ENCODE measurements at places on chromosomes 2 and 18.

- H3K36me3 ChIP-seq = no peaks in the 10 kb centered on the region
- H3K4me3 ChIP-seq = no peak overlapping the region
- H3K27ac ChIP-seq = no peak overlapping the region
- DNase-seq = no peak
- no peaks in the 10 kb centered on the region for H3K4me1 ChIP-seq
Measured at GRCh38 chr2:166170356-166170755, 42.5 kb upstream of the SCN1A start.

DNA sequence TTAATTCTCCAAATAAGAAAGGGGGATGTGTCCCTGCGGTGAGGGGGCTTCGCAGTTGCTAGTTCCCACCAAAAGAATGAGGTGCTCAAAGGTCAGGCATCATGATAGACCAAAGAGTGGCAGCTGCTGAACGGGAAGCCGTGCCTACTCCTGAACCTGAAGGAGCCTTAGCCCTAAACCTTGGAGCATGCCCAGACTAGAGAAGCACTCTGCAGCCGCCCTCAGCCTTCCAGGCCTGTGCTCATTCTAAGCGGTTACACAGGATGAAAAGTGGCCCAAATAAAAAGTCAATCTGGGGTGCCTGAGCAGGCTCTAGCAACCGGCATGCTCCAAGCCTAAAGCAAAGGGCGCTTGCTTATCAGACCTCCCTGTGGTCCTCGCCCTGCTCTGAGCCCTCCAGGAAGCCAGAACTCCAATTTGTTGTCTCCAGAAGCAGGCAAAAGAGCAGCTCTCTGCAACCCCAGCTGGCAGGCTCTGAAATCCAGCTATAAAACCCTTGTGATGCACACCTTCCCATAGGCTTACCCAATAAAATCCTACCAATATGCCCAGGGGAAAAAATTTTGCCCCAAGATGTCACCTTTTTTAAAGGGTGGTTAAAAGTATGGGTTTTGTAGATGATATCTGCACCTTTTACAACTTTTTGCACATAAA, 17.5 kb downstream of the UXS1 start:
- DNase-seq = no peak
- no peak overlapping the region for H3K27ac ChIP-seq
- H3K27me3 ChIP-seq = no peaks in the 10 kb centered on the region
- no peak overlapping the region for H3K4me3 ChIP-seq

- H3K4me3 ChIP-seq = no peak overlapping the region
- H3K4me1 ChIP-seq = no peaks in the 10 kb centered on the region
- no peaks in the 10 kb centered on the region for H3K36me3 ChIP-seq
- no peak overlapping the region for H3K27ac ChIP-seq
- no peak for DNase-seq
Measured at GRCh38 chr2:235029054-235029453, 77.2 kb downstream of the SH3BP4 start.

DNA sequence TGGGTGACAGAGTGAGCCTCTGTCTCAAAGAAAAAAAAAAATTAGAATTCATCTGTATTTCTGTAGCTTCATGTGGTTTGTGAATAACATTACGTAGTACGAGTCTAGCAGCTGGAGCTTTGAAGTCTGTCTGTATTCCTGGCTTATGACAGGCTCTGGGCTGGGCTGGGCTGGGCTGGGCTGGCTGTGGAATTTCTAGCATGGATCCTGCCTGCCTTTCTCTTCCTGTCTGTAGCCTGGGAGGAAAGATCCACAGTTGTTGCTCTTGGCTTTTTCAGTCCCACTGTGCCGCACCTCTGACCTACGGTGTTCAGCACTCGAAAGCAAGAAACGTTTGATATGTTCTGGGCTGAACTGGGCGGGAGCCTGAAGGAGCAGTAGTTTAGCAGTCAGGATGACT, 55.4 kb downstream of the BOLA3 start:
- H3K27ac ChIP-seq = no peak overlapping the region
- H3K4me1 ChIP-seq = peaks cover 24% of the 10 kb centered on the region
- DNase-seq = no peak
- H3K4me3 ChIP-seq = no peak overlapping the region

GRCh38 chr2:35343135-35343534, 1012.4 kb upstream of the CRIM1 start:
- no peak overlapping the region for H3K27ac ChIP-seq
- no peak overlapping the region for H3K4me3 ChIP-seq
- DNase-seq = no peak
- no peaks in the 10 kb centered on the region for H3K36me3 ChIP-seq

GRCh38 chr2:127088706-127089105, 18.2 kb downstream of the BIN1 start:
- H3K4me1 ChIP-seq = peaks cover 59% of the 10 kb centered on the region
- H3K27me3 ChIP-seq = peaks cover 15% of the 10 kb centered on the region
- H3K27ac ChIP-seq = no peak overlapping the region
- no peaks in the 10 kb centered on the region for H3K36me3 ChIP-seq
- H3K4me3 ChIP-seq = no peak overlapping the region

- no peak overlapping the region for H3K4me3 ChIP-seq
- H3K27me3 ChIP-seq = no peaks in the 10 kb centered on the region
- no peaks in the 10 kb centered on the region for H3K4me1 ChIP-seq
- H3K27ac ChIP-seq = no peak overlapping the region
Measured at GRCh38 chr2:23286758-23287704, 97.9 kb upstream of the KLHL29 start.

- DNase-seq = no peak
- peaks cover 1% of the 10 kb centered on the region for H3K27me3 ChIP-seq
- no peak overlapping the region for H3K4me3 ChIP-seq
Measured at GRCh38 chr2:240930631-240931318, 24.6 kb downstream of the CROCC2 start.

DNA sequence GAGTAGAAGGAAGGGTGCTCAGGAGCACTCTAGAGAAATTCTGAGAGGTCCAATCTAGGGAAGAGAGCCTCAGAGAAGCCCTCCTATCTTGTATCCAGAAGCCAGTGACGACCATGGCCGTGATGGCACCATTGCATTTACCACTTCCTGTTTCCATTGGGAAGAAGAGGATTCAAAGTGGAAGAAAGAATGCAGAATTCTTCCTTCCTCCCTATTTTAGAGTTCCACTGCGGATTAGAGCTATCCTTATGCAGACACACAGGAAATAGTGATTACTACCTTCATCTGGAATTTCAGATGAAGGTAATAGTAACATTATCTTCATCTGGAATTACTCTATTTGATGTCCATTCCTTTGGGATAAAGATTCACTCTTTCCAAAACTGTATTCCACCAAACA, 45.6 kb upstream of the PCBP1 start:
- H3K4me3 ChIP-seq = no peak overlapping the region
- peaks cover 6% of the 10 kb centered on the region for H3K27me3 ChIP-seq
- H3K27ac ChIP-seq = peak overlapping the region; percentile 73
- peaks cover 8% of the 10 kb centered on the region for H3K36me3 ChIP-seq
- peaks cover 93% of the 10 kb centered on the region for H3K4me1 ChIP-seq

DNA sequence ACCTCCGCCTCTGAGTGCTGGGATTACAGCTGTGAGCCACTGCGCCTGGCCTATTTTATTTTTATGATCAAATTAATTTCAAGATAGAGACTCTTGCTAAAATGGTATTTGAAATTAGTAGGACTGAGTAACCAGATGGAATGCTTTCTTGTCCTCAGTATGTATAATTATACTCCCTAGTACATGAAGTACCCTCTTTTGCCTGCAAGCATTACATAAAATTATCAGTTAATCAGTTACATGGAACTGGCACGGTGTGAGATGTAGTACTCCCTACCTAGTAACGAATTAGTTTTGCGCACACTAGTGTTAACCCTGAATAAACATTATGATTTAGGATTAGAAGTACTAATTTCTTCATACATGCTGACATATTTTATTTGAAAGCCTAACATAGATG, 41.6 kb downstream of the RBBP8 start:
- DNase-seq = no peak
- H3K36me3 ChIP-seq = peaks cover 5% of the 10 kb centered on the region
- no peaks in the 10 kb centered on the region for H3K27me3 ChIP-seq

DNA sequence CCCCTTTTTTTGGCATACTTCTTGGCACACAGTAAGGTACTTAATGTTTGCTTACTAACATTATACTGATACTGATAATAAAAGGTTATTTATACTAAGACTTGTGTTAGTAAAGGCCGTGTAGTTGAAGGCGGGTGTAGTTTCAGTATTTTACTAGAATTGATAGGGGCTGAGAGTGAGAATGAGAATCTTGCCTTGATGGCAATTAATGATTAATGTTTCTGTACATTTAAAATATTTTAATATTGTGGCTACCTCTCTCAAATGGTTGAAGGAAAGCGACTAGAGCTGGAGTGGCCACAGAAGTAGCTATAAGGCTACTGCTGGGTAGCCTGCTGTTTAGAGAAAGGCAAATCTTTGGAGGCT, 29.3 kb downstream of the PELI1 start:
- no peaks in the 10 kb centered on the region for H3K36me3 ChIP-seq
- no peak overlapping the region for H3K27ac ChIP-seq
- no peak overlapping the region for H3K4me3 ChIP-seq
- peaks cover 37% of the 10 kb centered on the region for H3K4me1 ChIP-seq
- no peaks in the 10 kb centered on the region for H3K27me3 ChIP-seq
- DNase-seq = no peak

DNA sequence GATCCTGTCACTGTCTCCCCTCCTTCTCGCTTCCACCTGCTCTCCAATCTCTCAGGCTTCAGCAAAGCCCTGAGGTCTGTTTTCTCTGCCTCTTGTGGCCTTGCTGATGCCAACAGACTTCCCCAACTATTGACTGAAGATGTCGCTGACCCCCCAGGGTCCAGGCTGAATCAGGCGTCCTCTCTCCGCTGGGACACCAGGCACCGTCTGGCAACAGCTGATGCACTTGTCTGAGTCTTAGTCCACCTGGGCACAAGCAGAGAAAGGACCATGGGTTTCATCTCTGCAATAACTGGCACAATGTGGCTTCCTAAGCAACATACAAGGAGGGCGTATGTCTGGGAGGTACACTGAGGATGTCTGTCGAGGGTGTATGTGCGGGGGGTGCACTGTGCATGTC, 248.7 kb upstream of the MYT1L start:
- H3K4me3 ChIP-seq = no peak overlapping the region
- no peak overlapping the region for H3K27ac ChIP-seq
- no peak for DNase-seq
- no peaks in the 10 kb centered on the region for H3K36me3 ChIP-seq

DNA sequence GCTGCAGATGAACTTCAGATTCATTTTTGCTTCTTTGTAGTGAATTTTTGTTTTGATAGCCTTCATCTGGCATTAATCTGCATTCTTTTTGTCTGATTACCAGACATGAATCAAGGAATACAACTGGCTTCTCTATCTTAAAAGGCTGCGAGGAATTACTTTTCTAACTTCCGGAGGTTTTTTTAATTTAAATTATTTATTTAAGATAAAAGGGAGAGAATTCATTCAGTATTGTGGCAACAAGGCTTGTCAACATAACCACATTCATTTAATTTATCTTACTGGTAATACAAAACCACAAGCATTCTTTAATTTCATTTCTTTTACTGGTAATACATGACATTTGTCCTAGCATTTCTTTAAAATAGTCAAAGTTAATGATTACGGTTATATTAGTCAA, 36.0 kb downstream of the CSRNP3 start:
- H3K4me1 ChIP-seq = no peaks in the 10 kb centered on the region
- no peak overlapping the region for H3K27ac ChIP-seq
- no peak overlapping the region for H3K4me3 ChIP-seq
- H3K36me3 ChIP-seq = no peaks in the 10 kb centered on the region

DNA sequence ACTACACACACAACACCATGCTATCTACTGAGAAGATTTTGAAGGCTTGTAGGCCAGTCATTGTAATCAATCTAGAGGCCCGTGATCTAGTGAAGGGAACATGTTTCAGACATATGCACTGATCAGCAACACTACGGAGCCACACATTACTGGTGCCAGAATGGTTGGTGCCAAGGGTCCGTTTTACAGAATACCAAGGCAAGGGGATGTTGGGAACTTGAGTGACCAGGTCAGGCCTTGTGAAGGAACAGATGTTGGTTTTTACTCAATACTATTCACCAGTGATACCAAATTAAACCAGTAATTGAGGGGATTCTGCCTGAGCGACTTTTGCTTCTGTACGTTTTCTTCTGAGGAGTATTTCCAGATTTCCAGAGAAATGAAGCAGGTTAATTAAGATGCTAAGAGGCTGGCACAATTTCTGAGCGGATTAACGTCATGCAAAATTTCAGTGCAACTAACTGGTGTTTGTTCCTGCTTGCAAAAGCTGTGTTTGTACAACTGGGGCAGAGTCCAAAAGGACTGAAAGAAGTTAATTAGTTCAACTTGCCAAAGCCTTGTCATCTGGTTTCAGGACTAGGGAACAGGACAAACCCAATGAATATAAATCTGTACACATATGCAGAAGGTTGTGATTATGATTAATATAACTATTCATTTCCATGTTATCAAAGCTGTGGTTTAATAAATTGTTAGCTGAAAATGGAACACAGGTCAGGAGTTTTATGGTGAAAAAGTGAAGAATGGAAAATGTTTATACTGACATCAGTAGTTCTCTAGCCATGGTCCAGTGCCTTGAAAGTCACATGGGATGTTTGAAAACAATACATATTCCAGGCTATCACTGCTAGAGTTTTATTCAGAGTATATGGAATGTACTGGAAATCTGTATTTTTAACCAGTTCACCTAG, 432.1 kb upstream of the DCC start:
- H3K4me1 ChIP-seq = no peaks in the 10 kb centered on the region
- DNase-seq = no peak
- no peak overlapping the region for H3K27ac ChIP-seq
- no peaks in the 10 kb centered on the region for H3K36me3 ChIP-seq
- no peaks in the 10 kb centered on the region for H3K27me3 ChIP-seq

DNA sequence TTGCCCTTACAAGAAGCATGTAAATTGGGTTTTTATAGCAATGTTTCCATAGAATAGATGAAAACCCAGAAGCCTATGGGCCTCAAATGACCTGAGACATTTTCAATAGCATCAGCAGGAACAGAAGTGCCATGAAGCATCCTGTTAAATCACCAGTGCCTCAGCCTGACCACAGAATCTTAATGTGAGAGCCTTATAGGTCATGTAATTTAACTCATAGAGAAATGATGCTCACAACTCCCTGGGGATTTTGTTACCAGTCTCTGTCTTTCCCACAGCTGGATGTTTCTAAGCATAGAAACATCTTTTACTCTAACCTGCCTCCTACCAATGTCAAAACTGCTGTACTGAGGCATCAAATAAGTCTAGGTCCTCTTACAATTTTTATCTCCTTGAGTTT, 295.8 kb upstream of the ACVR2A start:
- no peak for DNase-seq
- peaks cover 5% of the 10 kb centered on the region for H3K27me3 ChIP-seq
- peaks cover 23% of the 10 kb centered on the region for H3K4me1 ChIP-seq
- H3K36me3 ChIP-seq = peaks cover 3% of the 10 kb centered on the region
- no peak overlapping the region for H3K27ac ChIP-seq
- H3K4me3 ChIP-seq = no peak overlapping the region
